ENCODE measurements at places on chromosomes 5 and 9.
A peak's percentile ranks its signal among the peaks of the same experiment; 100 is the strongest.

- DNase-seq: no peak
Measured at GRCh38 chr5:55923177-55923771, 71.5 kb downstream of the IL6ST start.

DNA sequence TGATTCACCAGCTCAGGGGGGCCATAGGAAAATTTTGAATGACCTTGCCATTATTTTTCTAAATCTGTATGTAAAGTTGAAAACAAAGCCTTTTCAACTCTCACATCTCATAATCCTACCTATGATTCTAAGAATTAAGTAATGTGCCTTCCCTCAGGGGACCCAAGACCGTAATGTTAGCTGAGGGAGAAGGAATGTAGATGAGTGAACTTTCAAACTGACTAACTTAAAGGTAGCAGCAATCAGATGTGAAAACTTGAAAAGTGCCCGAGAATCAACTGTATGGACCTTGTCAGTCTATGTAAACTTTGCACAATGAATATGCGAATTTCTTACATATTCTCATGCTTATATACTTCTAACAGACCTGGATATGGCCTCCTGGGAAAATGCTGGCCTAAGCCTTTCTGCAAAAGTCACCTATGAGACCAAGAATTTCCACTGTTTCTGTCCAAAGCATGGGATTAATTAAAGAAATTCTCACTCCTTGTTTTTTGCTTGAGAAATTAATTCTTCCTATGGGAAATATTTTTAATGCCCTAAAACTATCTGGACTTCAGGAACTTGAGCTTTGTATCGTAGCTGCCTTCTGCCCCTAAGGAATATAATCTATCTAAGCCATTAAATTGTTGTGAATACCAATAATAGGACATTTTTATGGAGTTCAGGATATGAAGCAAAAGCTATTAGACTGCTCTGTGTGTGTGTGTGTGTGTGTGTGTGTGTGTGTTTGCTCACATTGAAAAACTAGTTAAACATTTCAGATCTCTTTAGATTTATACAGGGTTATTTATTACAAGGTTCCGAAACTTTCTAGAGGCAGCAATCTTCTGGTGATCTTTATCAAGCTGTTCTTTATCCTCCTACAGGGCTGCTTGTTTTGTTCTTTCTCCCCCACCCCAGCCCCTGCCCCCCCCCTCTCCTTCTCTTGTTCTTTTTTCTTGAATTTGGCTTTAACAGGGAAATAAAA is 169.1 kb upstream of the CLINT1 start:
- DNase-seq: no peak

DNA sequence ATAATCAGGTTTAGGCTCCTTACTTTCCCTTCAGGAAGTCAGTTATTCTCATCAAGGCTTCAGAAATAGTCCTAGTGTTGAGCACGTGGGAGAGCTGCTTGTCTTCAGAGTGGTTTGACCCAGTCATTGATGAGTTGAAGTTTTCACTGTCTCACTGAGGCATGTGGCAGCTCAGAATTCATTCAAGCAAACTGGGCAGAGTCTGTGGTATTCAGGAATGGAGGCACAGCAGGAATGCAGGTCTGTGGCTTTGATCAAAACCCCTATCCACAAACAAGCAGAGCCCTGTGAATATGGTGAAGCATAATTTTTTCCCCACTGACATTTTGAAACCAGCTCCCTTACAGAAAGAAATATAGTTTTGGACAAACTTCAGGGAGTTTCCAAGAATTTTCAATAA is 207.3 kb downstream of the CD180 start:
- DNase-seq: no peak

DNA sequence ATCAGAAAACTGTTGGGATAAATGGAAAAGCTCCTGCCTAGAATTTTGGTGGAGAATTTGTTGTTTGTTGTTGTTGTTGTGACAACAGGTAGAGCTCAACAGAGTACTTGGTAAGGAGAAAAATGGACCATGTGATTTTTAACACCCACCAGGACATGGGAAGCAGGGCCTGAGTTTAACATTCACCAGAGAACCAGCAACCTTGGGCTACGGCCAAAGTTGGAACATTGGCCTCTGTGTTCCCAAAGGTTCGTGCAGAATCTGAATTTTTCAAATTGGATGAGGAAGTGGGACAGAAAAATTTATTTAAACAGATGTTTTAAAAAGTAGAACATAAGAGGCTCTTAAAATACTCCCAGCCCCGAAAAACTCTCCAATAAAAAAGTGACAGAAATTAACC is 127.0 kb downstream of the GNA14 start:
- no peak for DNase-seq

GRCh38 chr5:83568186-83568585 is 96.6 kb downstream of the VCAN start:
- peak; percentile 84 for DNase-seq

DNA sequence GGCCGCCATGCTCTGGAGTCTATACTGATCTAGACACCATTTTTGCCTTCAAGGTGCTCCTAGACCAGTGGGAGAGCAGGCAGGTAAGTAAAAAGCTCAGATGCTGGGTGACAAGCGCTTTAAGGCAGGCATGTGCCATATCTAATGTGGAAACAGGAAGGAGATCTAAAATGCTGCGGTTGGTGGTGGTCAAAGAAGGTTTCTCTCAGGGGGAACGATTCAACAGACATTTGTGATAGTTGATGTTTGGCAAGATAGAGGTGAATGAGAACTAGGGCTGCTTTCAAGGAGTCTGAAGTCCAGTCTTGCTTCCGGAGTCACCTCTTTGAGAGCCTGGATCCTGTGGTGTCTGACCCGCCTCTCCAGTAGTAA is 146.2 kb upstream of the KLF4 start:
- no peak for DNase-seq

DNA sequence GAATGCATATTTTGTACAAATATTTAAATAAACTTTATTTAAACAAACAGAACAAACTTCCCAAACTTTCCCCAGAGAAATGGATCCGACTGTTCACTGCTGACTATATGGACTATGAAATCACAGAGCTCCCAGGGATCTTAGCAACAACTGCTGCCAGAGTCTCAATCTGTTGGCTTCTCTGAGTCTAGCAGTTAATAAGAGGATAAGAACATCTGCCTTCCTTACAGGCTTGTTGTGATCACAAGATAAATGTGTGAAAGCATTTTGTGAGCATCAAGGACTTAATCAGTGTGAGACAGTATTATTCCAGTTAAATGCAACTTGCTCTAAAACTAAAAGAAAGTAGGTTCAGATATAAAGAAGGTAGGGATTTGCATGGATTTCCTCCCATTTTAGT is 31.4 kb upstream of the MYOT start:
- no peak for DNase-seq

DNA sequence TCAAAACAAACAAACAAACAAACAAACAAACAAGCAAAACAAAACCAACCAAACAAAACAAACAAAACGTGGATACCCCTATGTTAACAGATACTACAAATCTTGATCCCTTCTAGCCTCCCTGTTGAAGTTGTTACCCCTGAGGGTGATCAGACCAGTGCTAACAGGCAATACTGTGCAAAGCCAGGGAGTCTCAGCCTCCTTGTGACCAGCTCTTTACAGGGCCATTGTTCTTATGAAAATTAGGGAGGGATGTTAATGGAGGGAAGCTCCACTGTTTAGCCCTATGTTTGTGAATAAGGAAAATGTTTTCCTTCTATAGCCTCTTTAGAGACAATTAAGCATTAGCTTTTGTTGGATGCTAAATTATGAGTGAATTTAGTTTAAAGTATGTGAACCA is 1072.1 kb upstream of the WWC1 start:
- no peak for DNase-seq

DNA sequence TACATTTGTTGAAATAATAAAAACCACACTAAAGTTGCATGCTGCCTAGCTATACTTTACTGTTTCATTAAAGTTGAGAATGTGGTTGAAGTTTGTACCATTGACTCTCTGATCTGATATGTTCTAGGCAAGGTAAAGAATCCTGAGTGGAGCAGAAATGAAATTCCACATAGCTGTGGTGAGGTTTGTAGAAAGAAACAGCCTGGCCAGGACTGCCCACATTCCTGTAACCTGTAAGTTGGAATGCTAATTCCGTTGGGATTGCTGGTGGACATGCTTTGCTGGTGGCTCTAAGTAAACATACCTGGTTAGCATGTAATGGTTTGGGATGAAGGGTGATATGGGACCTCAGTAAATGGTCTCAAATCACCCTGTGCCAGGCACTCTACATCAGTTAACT is 16.8 kb downstream of the NFX1 start:
- DNase-seq: no peak

- no peak for DNase-seq
Measured at GRCh38 chr5:173507171-173507570, 109.3 kb downstream of the BOD1 start.

GRCh38 chr9:135903786-135904520 is 3.4 kb downstream of the CAMSAP1 start:
- DNase-seq: no peak

GRCh38 chr5:139494256-139494655 is 11.7 kb upstream of the STING1 start:
- no peak for DNase-seq

DNA sequence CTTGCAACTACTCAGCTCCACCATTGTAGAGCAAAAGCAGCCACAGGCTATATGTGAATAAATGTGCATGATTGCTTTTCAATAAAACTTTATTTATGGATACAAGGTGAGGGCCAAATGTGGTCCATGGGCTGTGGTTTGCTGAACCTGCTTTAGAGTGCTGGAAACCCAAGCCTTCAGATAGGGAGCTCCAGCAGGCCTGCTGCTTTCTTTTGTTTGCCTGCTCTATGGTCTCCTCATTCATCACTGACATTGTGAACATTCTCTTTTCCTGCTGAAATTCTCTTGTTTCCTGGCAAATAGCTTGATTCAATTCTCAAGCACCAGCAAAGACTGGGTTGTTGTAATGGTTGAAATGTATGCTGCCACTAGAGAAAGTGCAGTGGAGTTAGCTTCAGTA is 26.0 kb downstream of the EGFLAM start:
- no peak for DNase-seq

DNA sequence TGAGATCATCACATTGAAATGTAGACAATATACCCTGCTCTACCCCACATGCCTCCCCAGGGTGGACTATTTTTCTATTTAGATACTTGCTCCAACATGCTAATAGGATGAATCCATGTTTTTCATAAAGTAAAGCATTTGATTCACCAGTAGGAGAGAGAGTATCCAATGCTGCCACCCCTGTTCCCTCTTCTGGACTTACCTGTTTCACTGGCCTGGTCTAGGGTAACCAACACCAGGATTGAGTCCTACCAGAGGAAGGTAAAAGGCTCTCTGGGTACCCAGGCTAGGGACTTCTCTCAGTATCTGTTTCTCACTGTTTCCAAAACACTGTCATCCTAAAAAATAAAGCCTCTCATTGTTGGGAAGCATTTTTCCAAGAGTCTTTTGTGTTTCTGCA is 30.2 kb upstream of the GABRP start:
- no peak for DNase-seq

DNA sequence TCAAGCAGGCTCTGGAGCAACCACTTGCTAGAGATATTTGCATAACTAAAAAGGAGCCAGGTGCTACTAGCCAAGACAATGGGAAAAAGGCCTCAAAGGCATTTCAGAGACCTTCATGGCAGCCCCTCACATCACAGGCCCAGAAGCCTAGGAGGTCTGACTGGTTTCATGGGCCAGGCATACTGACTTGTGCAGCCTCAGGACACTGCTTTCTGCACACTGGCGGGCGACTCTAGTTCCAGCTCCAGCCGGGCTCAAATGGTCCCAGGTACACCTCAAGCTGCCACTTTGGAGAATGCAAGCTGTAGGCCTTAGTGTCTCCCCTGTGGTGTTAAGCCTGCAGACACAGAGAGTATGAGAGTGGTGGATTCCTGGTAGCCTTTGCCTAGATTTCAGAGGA is 27.1 kb downstream of the COX7C start:
- DNase-seq: no peak

- DNase-seq: no peak
Measured at GRCh38 chr9:92600462-92601261, 64.9 kb upstream of the ECM2 start.

- no peak for DNase-seq
Measured at GRCh38 chr5:73564675-73565074, 764 bp downstream of the ANKRA2 start.

DNA sequence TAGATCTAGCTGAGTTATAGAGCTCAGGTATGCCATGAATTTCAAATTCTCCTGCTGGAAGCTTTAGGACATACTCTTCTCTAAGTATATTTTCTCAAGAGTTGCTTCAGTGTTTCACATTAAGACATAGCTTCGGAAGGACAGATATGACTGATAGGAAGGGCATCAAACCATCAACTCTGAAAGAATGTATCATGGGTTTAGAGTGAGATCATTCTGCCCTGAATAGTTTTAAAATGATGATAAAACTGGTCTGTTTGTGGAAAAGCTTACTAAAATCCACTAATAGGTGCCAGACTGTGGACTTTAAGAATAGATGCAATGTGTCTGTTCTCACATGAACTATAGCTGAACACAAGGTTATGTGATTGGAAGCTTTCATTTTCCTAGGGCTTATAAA is 8.4 kb downstream of the SPEF2 start:
- peak; percentile 17 for DNase-seq

DNA sequence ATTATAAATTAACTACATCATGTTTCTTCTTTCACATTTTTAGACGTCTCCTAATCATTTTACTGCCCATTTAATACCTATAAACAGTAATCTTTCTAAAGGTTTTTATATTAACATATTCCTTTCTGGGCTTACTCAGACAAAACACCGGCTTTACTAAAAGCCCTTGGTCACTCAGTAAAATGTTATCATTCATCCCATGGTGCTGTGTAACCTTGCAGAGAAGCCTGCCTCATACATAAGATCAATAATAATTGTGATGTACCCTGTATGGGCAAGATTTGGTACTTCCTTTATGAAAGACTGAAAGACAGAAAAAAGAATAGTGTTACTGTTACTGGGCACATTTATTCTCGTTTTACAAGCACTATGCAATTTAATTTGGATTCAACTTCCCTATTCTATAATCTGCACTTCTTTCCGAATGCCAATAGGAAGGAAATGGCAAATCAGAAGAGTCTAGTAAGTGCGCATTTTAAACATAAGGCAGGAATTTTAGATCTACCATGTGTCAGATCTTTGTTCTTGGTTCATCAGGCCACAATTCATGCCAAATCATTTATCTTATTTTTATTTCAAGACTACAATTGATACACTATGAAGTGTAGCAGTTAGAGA is 522.2 kb downstream of the CSNK1G3 start:
- no peak for DNase-seq

DNA sequence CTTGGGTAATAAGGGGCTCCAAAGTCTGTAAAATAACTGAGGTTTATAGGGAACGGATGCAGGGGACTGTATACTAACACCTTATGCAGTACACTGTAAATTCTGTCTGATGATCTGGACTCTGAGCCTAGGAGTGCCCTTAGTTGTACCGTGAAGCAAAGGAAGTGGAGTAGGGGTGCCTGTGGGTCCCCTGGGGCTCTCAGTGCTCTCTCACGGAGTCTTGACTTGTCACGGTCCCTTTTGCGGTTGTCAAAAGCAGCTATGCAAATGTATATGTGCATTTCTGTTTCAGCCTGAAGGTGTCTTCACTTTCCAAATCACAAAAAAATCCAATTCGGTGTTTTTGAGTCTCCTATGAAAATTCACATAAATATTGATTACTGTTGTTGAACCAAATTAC is 17.8 kb downstream of the DMRT1 start:
- DNase-seq: no peak

All from AG04449 (cell line).